Fibroblast of the aortic adventitia (primary cell): ENCODE measurements at places on chromosomes 4 and X. TPM values are rescaled to one million over a fixed set of nuclear protein-coding genes. Genes with fewer than 3 reads are reported as not detected.
A peak's percentile ranks its signal among the peaks of the same experiment; 100 is the strongest.

Gene MAMLD1
- total RNA-seq, result 0.49 and 1.9 TPM in 2 replicates

Gene SH3BGRL
- total RNA-seq, result 132 TPM in 2 replicates

Gene PORCN
- total RNA-seq, result 9.1 and 10.1 TPM in 2 replicates

Gene APLN
- total RNA-seq, result 0.54 and 3.8 TPM in 2 replicates

Gene SUPT20HL2
- total RNA-seq, result not detected in 2 replicates

Gene CYBB
- total RNA-seq, result not detected in 2 replicates

DNA sequence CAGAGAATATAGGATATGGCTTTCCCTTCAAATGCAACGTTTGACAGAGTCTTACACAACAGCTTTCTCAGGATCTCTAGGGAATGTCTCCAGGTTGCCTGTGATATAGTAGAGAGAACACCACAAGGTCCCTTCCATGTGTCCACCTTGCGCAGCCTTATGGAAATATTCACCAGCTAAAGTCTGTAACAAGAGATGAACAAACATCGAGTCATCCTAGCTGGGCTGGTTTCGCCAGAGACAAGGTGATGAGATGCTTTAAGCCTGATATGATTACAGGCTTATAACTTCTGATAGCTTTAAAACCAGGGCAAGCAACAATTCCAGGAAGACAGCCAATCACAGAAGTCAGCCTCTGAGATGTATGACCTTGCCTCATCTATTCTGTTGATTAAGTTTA is 83.8 kb downstream of the SEL1L3 start:
- no peak for DNase-seq

- peak; percentile 81 for DNase-seq
Observed at GRCh38 chr4:101599620-101600019, 190.9 kb upstream of the BANK1 start.

GRCh38 chr4:25030277-25031076 is at the start of gene LGI2:
Gene LGI2, minus strand, starts transcription at chr4:25030946. Its CDS starts 253 bp downstream, at chr4:25030693.
- DNase-seq, result no peak

DNA sequence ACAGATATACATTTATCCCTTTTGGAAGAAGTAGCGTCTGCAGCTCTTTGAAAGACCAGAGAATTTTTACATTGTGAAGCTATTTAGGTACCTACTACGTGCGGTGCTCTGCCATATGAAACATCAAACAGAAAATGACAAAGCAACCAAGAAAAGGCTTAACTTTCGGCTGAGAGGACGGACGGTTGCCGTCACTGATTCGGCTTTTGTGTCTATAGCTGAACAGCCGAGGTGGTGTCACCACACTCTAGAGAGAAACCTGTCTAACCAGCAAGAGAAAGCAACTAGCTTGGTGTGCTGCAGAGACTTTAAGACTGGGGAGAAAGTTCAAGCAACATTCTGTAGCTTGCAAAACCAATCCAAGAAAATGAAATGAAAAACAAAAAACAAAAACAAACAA is 145.5 kb downstream of the SHOX start:
- no peak for DNase-seq

GRCh38 chrX:153637121-153638040 is 9.6 kb upstream of the DUSP9 start:
- DNase-seq, result no peak

GRCh38 chr4:80239480-80240150 is 26.8 kb upstream of the FGF5 start:
- DNase-seq, result no peak

GRCh38 chr4:106430797-106431196 is 62.2 kb upstream of the GIMD1 start:
- no peak for DNase-seq

- no peak for DNase-seq
Observed at GRCh38 chrX:101417981-101418841, 10.2 kb downstream of the HNRNPH2 start.

- no peak for DNase-seq
Observed at GRCh38 chrX:13235930-13236329, 83.9 kb downstream of the ATXN3L start.

DNA sequence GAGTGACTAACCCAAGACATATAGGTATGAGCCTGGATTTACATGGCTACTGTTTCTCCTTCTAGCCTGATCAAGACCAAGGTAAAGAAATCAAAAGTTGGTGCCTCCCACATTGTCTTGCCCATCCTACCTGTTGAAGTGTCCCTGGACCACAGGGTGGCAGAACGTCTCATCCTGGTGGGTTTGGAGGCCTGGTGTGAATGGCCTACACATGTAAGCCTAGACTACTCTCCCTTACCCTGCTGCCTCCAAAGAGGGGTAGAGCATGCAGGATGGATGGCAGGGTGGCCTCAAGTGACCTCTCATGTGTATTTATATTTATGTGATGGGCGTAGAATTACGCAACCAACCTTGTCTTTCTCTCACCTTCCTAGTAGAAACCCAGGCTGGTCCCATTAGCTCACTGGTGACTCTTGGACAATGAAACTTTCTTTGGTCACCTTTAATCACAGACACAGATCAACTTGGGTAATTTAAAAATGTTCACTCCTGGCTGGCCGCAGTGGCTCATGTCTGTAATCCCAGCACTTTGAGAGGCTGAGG is 73.3 kb upstream of the SOD3 start:
- DNase-seq, result no peak

GRCh38 chrX:57822818-57823217 is 87.4 kb downstream of the ZXDA start:
- no peak for DNase-seq

DNA sequence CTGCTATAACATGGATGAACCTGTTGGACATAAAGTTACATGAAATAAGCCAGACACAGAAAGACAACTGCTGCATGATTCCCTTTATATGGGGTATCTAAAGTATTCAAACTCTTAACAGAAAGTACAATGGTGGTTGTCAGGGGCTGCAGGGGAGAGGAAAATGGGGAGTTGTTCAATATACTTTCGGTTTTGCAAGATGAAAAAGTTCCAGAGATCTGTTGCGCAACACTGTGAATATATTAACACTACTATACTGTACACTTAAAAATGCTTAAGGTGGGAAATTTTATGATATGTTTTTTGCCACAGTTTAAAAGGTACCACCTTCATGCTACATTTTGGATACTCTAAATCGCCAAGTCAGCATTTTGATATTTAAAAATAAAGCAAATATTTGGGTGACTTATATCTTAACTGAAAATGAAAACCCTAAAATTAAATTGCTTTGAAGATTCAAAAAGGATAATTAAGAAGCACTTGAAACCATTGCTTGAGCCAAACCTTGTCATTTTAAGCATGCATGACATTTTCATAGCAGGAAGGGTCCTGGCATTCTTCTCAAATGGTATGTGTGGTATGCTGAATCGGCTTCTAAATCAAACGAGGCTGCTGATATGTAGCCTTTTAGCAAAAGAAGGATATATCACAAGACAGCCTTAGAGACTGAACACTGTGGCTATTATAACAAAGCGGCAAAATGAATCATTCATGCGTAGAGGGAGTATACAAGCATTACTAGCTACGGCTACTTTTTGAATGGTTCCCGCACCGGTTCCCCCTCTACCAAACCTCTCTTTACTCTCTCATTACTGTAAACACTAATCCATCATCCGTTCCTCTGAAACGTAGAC is 607.1 kb upstream of the DIPK2B start:
- DNase-seq, result peak; percentile 73

DNA sequence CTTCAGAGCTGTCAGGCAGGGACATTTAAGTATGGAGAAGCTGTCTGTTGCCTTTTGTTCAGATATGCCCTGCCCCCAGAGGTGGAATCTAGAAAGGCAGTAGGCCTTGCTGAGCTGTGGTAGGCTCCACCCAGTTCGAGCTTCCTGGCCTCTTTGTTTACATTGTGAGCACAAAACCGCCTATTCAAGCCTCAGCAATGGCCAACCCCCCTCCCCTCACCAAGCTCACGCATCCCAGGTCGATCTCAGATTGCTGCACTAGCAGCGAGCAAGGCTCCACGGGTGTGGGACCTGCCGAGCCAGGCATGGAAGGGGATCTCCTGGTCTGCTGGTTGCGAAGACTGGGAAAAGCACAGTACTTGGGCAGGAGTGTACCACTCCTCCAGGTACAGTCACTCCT is 59.3 kb downstream of the ZNF674 start:
- DNase-seq, result no peak

DNA sequence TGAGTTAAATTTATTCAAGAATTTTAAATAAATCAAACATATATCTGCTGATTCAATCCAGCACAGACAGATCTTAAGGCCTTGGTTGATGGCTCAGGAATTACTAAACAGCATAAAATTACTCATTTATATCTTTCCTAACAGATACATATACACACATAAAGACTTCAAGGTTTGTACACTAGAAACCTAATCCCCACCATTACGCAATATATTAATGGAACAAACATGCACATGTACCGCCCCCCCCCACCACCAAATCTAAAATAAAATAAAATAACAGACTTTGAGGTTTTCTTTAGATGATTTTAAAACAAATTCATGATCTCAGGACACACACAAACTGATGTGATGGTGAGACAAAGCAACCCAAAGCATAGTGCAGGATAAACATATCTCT is 333.9 kb upstream of the DDX53 start:
- no peak for DNase-seq

DNA sequence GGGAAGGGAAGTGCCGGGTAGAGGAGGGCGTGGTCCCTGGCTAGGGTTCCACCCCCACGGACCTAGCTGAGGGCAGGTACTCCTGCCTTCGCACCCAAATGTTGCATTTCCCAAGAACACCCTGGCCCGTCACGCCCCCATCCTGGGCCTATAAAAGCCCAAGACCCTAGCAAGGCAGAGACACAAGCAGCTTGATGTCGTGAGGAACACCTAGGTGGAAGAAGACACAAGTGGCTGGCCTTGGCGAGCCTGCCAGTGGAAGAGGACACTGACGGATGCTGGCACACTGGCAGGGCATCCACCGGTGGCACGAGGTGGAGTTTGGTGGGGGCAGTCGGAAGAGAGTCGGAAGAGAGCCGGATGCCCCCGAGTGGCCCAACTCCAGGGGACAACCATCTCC is 244.8 kb upstream of the CTSO start:
- no peak for DNase-seq

DNA sequence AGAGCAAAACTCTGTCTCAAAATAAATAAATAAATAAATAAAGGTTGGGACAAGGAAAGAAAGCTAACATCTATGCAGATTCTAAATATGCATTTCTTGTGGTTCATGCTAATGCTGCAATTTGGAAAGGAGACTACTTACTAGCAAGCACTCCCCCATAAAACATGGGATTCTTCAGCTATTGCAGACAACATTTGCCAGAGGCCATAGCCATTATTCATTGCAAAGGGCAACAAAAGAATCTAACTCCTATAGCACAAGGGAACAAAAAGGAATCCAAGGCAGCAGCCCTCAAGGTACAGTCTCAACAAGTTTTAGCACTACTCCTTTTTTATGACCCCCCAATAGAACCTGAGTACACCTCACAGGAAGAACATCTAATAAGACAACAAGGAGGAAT is 8.0 kb upstream of the HERC5 start:
- no peak for DNase-seq

DNA sequence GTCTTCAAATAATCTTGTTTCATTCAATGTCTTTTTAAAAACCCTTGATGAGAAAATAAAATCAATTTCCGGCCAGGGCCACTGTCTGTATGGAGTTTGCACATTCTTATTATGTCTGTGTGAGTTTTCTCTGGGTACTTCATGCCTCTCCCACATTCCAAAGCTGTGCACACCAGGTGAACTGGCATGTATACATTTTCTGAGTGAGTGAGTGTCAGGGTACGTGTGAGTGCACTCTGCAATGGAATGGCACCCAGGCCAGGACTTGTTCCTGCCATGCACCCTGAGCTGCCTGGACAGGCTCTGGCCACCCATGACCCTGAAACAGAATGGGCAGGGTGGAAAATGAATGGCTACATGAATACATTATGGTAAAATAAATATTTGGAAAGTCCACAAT is 61.3 kb downstream of the UBE2NL start:
- no peak for DNase-seq

GRCh38 chr4:7901311-7901885 is 38.3 kb downstream of the AFAP1 start:
- no peak for DNase-seq

DNA sequence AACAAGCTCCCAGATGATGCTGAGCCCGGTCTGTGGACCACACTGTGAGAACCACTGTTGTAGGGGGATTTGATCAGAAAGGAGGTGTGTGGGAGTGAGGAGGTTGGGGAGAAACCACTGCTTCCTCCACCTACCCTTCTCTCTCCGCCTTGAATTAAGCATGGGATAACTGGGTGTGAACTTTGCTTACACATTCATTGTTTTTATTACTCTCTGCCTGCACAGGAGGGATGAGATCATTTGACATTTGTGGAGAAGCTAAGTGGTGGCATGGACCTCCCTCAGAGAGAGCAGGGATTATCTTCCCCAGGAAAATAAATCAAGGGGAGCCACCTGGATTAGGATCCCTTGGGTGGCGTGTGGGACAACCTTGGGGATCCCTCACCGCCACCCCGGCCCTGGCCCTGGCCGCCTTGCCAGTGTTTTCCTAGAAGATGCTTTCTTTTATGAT is 212.1 kb upstream of the ATP6AP2 start:
- DNase-seq, result no peak

GRCh38 chr4:61583696-61584095 is 383.6 kb downstream of the ADGRL3 start:
- DNase-seq, result peak; percentile 7

DNA sequence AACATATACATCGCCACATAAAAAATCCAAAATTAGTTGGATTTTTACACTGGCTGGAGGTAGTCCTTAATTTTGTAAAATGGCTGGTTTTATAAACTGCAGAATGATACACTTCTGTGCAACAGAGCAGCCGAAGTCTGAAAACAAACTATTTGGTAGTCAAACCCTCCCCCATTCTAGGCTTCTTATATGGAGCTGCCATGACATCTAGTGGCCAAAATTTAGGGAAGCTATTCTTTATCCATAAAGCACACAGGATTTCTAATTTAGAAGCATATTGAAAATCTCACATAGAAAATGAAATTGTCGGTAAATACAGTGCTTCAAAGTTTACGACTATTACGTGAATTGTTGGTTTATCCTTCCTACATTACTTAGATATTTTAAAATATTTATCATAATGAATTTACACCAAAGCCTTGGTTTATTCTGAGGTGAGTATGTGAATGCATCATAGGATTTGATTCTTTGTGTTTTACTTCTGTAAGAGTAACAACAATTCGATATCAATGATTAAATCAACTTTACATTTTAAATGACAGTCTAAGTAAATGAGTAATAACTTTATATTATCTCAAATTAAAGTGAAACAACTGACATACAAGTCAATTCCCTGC is 113.4 kb upstream of the FAM241A start:
- DNase-seq, result peak; percentile 79
